Immature natural killer cell (primary cell): ENCODE measurements at places on chromosomes 3 and 15.

GRCh38 chr3:129597087-129597999, 9.1 kb downstream of the PLXND1 start:
- DNase-seq: no peak

GRCh38 chr15:42060797-42061196, 33.6 kb downstream of the PLA2G4D start:
- DNase-seq: no peak

DNA sequence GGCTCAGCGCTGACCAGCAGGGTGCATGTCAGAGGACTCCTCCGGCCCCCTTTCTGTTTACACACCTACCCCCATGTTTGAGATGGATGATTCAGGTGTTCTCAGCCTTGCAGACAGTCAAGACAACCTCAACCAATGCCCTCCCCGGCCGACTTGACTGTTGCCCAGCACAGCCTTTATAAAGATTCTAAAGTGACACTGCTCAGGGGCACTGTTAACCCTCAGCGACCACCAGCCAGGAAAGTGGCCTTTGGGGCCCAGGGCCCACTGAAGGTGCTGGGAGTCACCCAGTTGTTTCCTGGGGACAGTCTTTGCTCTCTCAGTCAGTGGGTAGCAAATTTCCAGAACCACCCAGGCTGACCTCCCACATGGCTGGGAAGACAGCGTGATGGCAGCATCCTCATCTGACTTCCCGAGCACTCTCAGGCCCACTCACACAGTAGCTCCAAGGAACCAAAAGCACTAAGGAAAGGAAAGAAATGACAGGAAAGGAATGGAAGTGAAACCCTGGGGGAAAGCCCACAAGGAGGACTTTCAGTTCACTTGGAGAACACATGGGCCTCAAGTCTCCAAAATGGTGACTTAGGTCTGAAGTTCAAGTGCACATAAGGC, 128.4 kb downstream of the ASB7 start:
- no peak for DNase-seq

DNA sequence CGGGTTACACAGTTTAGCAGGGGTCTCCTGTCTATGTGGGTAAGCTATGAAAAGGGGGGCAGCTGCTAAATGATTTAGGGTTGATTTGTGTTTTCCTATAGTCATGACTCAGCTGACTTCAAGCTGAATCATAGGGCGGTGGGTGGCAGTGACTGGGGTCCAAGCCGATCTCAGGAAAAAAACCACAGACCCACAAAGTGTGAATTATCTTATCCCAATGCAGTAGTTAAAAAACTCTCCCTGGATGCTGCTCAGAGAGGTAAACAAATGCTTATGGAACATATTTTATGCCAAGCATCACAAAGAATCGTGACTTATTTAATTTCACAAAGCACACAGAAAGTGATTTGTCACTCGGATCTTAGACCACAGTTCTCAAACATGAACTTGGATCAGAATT, 18.4 kb upstream of the TOPAZ1 start:
- no peak for DNase-seq

GRCh38 chr3:35965908-35966307, 326.6 kb downstream of the ARPP21 start:
- DNase-seq: no peak

DNA sequence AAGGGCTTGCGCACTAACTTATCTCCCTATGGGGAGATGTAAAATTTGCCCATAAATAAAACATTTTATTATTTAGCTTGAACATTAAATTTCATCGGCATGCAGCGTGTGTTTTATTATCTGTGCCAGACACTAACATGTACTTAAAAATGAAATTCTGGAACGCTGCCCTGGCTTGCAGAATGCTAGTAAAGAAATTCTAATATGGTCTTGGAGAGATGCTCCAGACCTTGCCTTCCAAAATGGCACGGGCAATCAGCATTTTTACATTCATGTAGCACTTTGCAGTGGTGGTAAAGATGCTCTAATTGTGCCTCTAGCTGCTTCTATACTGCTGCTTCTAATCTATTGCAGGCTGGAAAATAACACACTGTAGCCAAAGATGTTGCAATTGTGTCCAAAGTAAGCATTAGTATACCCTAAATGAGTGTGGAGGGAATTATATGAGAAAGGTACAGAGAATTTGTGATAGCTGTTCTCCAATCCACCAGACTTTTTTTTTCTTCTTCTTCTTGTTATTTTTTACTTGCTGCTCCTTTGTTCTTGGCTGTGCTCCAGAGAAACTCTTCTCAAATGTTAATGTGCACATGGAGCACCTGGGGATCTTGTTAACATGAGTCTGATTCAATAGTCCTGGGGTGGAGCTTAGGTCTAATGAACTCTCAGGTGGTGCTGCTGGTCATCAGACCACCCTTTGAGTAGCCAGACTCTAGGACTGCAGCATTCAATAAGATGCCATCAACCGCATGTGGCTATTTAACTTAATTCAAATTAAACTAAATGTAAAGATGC, 47.3 kb downstream of the CRABP1 start:
- no peak for DNase-seq

DNA sequence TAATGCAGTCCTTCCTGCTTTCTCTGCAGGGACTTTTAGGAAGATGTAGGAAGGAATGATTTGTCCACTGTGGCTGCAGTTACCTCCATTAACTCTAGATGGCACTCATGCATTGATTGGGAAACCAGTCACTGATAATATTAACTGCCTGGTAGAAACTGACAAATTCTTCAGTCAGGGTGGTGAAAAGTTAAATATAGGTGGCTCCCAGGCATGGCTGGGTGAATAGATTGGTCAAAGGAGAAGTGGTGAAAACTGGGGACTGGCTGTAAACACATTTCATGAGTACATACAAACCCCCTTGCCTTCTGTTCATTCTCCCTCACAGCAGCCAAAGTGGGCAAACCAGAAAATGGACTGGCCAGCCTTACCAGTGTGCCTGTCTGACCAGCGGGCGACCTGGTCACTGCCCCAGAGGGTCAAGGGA, 333.4 kb downstream of the THSD4 start:
- DNase-seq: no peak

DNA sequence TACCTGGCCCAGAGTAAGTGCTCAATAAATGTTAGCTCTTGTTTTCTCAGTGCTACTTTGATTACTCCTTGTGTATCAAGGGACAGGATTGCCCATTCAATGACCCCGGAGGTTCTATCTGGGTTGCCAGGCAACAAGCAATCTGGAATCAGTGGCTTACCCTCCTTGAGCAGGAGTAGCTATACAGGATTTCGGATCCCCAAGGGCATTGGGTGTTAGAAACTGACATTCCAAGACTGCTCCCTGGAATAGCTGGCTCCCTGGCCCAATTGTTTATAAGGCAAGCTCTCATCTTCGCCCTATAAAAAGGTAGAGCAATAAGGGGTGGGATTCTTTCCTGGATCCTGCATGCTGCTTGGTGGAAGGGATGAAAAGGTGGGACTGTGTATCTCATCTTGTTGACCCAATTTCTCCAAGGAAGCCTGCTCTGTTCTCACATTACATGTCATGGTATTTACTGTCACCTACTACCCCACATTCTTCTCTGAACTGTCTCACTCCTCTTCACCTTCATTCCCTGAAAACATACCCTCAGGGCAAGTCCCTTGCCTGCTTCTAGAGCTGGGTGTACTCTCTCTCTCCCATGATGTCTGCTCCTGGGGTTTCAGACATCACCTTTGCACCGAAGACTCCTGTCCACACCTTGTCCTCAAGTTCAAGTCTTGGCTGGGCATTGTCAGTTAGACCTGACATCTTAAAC, 26.4 kb upstream of the SCN10A start:
- DNase-seq: no peak

- DNase-seq: no peak
Measured at GRCh38 chr3:133162265-133162664, 124.1 kb downstream of the TMEM108 start.

DNA sequence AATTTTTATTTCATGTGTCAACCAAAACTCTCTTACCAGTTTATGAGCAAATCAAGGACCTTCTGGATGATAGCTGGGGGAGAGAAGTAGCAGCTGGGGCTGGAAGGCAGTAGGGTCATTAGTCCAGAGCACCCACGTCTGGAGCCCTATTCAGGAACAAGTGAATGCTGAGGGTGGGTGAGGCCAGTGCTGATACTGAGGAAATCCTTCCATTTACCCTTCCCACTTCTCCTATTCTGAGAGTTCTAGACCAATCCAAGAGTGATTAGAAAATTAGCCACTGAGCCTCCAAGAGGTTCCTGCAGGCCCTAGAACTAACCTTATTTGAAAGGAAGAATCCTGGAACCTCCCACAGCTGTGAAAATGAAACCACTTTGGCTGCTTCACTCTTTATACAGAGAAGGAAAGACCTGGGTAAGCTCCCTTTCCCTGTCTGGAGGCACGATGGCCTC, 46.2 kb upstream of the VILL start:
- DNase-seq: no peak

DNA sequence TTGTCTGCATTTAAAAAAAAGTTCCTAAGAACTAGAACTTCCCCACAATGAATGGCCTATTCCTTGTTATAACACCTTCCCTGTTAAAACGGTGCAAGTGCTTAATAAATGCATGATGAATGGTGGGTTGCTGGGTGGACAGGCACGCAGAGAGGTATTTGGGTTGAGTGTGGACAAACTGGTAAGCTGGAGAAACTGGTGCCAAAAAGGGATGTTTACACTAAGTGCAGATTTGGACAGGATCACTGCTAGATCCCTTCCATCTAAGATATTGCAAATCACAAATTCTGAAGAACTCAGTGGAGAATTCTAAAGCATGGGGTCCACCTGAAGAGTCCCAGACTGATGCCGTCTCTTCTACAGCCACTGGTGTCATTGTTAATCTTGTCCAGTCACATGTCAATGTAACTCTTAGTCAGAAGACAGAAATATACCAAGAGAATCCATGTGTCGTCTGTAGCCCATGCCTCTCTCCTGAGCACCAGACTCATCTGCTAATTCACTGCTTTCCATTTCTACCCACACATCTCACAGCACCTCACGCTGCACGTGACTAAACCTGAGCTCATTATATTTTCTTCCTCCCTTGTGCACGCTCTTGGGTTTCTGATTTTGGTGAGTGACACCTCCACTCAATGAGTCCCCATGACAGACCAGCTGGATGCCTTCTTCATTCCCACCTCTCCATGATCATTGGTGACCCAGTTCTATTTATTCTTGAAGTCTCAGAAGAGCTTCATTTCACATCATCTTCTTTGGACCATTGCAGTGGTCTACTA, 328.9 kb downstream of the THSD4 start:
- no peak for DNase-seq

DNA sequence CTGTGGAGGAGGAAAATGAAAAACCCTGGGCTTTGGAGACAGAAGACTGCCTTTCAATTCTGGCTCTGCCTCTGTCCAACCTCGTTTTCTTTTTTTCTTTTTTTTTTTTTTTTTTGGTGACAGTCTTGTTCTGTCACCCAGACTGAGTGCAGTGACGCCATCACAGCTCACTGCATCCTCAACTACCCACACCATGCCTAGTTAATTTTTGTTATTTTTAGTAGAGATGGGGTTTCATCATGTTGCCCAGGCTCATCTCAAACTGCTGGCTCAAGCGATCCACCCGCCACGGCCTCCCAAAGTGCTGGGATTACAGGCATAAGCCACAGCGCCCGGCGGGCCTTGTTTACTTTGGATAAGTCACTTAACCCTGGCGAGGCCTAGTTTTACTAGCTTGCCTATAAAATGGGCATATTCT, 66.3 kb upstream of the SLC25A26 start:
- no peak for DNase-seq

DNA sequence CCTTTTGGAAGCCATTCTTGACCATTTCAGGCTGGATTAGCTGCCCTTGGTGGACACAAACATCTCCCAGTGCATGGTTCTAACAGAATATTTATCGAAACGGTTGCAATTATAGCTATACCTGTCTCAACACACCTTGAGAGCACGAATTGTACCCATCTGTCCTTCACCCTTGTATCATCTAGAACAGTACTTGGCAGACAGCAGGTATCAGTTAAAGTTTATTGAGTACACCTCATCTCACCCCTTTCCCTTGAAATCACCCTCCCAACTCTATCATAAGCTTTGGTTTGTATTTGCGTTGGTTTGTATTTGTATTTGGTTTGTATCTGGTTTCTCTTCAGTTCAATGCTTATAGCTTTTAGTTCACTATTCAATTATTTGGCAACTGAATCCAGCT, 12.4 kb downstream of the TSPAN3 start:
- no peak for DNase-seq

DNA sequence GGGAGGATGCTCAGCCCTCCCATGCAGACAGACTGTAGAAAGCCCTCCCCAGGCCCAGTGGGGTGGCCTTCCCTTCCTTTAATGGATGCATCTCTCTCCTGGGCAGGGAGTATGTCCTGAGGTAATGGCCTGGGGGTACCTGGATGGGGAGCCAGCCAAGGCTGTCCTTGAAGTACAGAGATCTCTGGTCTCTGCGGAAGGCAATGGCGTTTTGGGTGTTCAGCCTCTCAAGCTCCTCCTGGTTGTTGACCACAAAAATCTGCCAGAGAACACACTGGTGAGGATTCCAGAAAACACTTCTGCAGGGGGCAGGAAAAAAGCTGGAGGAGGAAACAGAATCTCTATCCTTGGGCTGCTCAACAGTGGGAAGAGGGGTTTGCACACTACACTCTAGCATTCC, 28.9 kb downstream of the EAF1 start:
- DNase-seq: no peak

DNA sequence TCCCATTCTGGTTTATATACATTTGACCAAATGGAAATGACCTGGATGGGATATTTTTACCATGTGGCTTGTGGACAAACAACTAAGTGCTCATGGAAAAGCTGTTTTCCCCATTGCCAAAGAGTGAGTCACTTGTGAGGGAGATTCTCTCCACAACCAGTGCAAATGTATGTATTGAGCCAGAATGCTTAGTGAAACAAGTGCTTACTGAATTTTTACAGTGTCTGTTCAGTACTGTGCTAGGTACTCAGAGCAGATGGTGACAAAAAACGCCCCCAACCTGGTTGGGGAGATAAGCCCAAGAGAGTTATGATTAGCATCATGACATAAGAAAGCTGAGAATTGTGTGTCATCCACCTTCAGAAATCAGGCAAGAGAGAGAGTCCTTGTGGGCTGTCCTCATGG, 2.3 kb downstream of the CHP1 start:
- no peak for DNase-seq

GRCh38 chr3:148158210-148158609, 539.5 kb upstream of the AGTR1 start:
- no peak for DNase-seq

DNA sequence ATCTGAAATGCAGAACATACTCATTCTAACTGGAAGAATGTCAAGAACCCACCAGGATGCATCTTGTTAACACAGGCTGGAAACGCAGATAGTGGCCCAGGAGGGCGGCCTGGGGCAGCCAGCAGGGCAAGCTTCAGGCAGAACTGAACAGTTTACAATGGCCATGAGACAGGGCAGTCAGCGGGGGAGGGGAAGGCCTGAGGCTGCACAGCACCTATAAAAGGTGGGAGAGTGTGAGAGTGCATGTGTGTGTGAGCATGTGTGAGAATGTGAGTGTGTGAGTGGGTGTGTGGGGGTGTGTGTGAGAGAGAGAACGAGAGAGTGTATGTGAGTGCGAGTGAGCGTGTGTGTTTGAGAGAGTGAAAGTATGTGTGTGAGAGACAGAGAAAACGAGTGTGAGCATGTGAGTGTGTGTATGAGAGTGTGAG, 26.8 kb upstream of the SLCO2A1 start:
- no peak for DNase-seq
